Activated effector memory CD4-positive, alpha-beta T cell treated with Interleukin-2 at 50 U/mL for 16 hours (primary cell): ENCODE measurements at places on chromosomes 1 and 21.

- no peak for DNase-seq
These were observed 317.2 kb upstream of the NFIA start for GRCh38 chr1:60765204-60765603.

DNA sequence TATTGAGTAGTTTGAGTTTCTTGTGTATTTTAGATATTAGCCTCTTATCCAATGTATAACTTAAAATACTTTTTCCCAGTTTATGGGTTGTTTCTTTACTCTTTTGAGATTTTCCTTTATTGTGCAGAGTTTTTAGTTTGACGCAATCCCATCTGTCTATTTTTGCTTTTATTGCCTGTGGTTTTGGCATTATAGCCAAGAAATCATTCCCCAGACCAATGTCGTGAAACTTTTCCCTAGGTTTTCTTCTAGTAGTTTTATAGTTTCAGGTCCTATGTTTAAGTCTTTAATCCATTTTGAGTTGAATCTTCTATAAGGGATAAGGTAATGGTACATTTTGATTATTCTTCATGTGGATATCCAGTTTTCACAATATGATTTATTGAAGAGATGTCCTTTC, 87.6 kb downstream of the LEPR start:
- no peak for DNase-seq

- no peak for DNase-seq
These were observed 59.1 kb upstream of the TTC34 start for GRCh38 chr1:2860476-2861142.

DNA sequence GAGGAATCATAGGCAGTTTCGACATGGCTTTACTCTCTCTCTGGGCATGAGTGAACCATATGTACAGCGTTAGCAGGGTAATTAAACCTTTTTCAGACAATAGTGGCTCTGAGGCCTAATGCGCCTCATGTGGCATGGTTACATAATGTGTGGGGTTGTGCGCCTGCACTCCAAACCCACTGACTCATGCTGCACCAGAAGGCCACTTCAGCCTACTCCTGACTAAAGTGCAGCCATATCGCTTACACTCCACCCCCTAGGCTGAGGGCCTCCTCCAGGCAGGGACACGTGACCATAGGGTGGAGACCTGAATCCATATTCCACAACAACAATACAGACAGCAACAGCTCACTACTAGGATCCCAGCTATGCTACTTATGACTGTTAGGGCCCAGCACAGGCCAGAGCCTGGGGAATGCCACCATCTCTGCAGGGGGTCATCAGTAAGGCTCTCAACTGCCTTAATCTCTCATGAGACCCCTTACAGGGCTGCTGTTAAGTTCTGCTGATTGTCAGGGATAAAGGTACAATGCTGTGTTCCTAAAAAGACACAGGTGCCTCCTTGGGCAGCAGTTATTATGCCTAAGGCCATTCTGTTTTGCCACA, 13.4 kb upstream of the ODF2L start:
- no peak for DNase-seq

- DNase-seq, result no peak
These were observed 96.5 kb downstream of the SCCPDH start for GRCh38 chr1:246820666-246821065.

- no peak for DNase-seq
These were observed 57.6 kb downstream of the APP start for GRCh38 chr21:26112975-26113374.

- DNase-seq, result no peak
These were observed 15.2 kb downstream of the TINAGL1 start for GRCh38 chr1:31591425-31592093.

- DNase-seq, result no peak
These were observed 9.9 kb upstream of the KCNC4 start for GRCh38 chr1:110200190-110200589.

- DNase-seq, result no peak
These were observed 59.3 kb upstream of the PPP2R5A start for GRCh38 chr1:212225871-212226302.

DNA sequence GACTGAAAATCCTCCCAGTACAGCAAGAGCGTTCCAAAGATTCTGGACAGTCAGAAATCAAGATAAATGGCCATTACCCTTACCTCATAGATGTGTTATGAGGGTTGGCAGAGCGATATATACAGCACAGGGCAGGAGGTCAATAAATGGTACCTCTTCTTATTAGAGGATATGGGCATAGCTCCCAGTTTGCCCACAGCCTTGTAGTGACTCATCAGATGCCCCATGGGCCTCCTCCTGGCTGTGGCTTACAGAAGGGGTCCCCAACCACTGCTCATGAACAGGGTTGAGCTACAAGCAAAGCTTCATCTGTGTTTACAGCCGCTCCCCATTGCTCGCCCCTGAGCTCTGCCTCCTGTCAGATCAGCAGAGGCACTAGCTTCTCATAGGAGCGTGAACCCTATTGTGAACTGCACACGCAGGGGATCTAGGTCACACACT, 7.3 kb upstream of the IFNGR2 start:
- DNase-seq, result no peak

GRCh38 chr1:151949371-151950193, 40.3 kb upstream of the THEM4 start:
- DNase-seq, result no peak

DNA sequence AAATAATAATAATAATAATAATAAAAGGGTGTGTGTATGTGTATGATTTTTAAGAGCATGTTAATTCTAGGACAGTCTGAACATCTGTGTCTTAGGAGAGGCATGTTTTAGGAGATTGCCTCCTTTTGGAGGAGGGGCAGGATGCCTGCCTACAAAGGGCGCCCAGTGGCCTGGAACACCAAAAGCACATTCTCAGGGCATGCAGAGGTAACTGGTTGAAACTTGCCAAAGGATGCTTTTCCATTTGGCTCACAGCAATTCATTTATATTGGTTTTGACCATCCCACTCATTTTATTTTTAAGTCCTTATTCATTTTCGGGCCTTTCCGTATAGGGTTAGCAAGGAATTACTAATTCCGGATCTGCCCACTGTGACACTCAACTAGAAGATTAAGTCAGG, 21.1 kb upstream of the LAMC2 start:
- DNase-seq, result no peak

DNA sequence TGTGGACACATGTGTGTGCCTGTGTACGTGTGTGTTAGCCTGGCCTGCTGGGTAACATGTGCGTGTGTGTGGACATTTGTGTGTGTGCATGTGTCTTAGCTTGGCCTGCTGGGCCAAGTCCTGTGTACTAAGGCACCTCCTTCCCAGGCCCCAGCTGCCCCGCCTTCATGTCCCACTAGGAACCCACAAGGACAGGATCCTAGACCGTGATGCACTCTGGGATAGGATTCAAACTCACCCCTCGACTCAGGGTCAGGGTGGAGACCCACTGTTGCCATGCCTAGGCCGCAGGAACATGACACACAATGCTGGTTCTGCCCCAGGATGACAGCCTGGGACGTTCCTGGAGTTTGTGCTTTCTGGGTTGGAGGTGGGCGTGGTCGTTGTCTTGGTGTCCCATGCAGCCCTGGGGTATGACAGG, 89.9 kb upstream of the TMPRSS2 start:
- no peak for DNase-seq

DNA sequence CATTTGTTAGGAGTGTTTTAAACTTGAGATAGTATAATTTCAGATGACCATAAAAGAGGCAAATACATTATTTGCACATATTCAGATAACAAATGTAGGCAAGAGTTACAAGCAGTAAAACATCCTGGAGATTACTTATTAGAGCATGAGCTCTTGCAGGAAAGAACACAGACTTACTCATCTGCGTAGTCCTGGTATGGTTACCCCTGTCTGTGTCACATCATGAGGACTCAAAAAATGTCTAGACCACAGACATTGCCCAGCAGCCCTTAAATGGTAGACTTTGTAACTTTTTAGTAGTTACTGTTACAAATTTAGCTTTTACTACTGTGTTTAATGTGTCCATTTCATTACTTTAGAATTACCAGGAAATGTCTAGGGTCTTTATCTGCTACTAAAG, 12.8 kb downstream of the CACHD1 start:
- DNase-seq, result no peak

- DNase-seq, result no peak
These were observed 28.4 kb downstream of the TRIM45 start for GRCh38 chr1:117093091-117093534.

DNA sequence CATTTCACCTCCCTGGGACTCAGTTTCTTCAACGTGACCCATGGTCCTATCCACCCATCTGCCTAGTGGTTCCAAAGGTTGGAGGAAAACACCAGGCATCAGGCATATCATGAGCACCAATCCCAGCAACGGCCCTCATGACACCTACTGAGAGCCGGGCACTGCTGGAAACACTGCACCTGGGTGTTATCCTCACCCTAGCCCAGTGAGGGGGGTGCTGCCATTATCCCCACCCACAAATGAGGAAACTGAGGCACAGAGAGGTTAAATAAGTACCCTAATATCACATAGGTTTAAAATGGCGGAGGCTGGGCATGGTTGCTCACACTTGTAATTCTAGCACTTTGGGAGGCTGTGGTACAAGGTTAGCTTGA, 206.9 kb downstream of the MATN1 start:
- no peak for DNase-seq

DNA sequence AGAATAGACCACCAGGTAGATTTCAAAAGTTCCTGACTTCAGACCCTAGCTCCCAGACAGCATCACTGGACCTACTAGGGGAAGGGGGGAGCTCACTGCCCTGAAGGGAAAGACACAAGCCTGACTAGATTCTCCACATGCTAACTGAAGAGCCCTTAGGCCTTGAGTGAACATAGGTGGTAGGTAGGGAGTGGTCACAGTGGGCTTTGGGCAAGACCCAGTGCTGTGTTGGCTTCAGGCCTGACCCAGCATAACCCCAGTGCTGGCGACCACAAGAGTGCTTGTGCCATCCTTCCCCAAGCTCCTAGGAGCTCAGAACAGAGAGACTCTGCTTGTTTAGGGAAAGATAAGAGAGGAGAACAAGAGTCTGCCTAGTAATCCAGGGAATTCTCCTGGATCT, 51.1 kb upstream of the ACADM start:
- no peak for DNase-seq

DNA sequence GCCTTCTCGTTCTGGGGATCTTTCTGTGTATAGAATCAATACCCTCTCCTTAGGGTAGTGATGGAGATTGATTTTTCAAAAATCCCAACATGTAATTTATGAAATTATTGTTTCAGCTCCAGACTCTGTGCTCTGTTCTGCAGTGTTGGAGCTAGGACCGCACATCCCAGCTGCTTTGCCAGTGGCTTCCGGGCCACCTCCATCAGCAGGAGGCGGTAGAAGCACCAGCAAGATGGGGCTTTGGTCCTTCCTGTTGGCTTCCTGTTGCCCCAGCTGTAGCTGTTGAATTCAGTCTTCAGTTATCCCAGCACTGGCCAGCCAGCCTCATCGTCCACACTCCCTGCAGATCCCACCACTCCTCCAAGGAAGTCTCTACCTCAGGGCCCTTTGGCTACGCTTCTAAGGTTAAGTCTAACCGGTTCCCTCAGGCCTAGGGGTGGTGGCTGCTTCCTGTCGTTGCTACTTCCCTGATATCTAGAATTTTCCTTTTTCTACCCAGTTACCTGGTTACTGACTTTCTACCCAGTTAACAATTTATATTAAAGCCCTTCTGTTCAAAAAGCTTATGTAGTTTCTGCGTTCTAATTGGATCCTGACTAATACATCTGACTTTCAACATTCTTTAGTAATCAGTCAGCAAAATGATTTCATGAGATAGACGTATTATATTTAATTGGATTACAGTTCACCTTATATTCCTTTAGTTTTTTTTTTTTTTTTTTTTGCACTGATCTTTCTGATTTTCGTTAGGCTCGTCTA, 24.6 kb downstream of the GALNT2 start:
- DNase-seq, result no peak

- no peak for DNase-seq
These were observed 12.4 kb downstream of the PEA15 start for GRCh38 chr1:160217481-160218051.

DNA sequence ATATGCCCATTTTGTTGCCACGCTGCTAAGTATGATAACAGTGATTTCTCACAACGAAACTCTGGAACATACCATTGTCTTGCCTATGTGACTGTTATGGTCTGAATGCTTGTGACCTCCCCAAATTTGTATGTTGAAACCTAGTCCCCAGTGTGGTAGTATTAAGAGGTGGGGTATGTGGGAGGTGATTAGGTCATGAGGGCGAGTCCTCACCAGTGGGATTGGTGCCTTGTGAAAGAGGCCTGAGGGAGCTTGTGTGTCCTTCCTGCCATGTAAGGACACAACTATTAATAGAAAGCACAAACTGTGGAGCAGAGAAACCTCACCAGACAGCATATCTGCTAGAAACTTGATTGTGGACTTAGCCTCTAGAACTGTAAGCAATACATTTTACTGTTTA, 84.6 kb downstream of the SELENOF start:
- DNase-seq, result no peak

GRCh38 chr1:234231061-234231892, 142.0 kb upstream of the COA6 start:
- DNase-seq, result no peak

- DNase-seq, result no peak
These were observed 22.4 kb downstream of the PTAFR start for GRCh38 chr1:28154078-28154594.

GRCh38 chr1:202821467-202821866, 10.7 kb downstream of the PCAT6 start:
- DNase-seq, result no peak

GRCh38 chr1:41015897-41016470, 5.5 kb downstream of the SLFNL1 start:
- DNase-seq, result no peak

DNA sequence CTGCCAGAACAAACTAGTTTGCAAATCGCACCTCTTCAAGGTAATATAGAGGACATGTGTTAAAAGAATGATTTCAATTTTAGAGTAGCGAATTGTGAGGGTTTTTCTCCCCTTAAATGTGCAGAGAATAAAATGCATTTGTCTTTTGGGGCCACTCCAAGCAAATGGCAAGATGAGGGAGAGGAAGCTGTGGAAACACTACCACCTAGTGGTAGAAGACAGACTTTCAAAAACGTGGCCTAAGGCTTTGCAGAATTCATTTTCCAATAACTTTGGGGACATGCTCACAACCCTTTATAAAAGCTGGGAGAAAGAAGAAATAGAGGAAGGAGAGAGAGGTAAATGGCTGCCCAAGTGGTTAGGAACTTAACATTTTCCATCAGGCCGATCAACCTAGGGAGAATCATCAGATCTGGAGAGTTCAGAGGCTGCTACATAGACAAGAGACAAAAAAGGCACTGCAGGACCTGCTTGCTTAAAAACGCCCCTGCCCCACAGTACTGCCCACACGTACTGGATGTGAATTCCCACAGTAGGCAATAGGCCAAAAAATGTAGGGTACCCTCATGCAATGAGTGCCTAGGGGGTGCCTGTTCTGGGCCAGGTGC, 15.7 kb upstream of the RCAN1 start:
- DNase-seq, result no peak
